ENCODE measurements at places on chromosomes 4 and X.

GRCh38 chrX:45591650-45592049 is 391.0 kb upstream of the DIPK2B start:
- DNase-seq: no peak

- peak; percentile 83 for DNase-seq
Observed at GRCh38 chrX:153763989-153764755, at the start of gene PLXNB3. PLXNB3 (plus strand) TSS chrX:153764249; CDS start chrX:153765536, 1,287 bp downstream.

GRCh38 chr4:79689740-79690139 is 281.7 kb upstream of the GK2 start:
- no peak for DNase-seq

GRCh38 chr4:98609934-98610333 is 48.5 kb downstream of the TSPAN5 start:
- no peak for DNase-seq

DNA sequence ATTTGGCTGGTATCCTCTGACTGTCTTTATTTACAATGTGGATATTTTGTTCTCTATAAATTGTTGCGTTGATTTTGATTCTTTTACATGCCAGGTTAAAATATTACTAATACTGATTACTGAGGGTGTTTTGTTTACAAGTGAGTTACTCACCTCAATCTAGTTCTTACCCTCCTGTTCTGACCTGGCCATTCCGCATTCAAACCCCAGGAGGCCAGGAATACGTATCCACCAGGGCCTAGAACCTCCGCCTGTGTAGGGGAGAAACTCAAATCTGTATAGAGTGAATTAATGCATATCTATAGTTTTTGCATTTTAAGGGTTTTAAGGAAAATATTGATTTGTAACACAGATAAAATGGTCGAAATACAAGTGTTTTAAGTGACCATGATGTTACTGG is 2.6 kb upstream of the ZFP42 start:
- DNase-seq: no peak

Data from upper lobe of left lung (tissue), 6 donors.